ENCODE measurements at places on chromosomes 6 and 20. TPM values are rescaled to one million over a fixed set of nuclear protein-coding genes. Genes with fewer than 3 reads are reported as not detected.

DNA sequence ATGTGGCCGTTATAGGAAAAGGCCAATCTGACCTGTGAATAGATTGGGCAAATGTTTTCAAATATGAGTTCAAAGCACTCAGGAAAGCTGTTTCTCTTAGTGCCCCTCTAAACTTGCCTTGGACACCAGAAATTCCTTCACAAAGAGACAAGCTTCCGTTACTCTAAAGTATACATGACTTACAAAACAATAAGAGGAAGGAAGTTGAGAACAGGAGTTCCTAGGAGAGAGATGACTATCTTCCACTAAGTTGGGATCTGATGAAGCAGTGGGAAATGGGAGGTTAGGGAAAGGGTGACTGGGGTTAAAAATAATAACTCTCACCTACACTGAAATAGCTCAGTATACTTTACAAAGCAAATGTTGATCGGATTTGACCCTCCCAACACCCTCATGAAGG, 50.0 kb downstream of the ISM1 start:
- no peak for DNase-seq

GRCh38 chr6:82766476-82766875, 299.2 kb downstream of the UBE3D start:
- DNase-seq: no peak

- DNase-seq: no peak
Observed at GRCh38 chr6:8904754-8905153, 469.4 kb upstream of the SLC35B3 start.

DNA sequence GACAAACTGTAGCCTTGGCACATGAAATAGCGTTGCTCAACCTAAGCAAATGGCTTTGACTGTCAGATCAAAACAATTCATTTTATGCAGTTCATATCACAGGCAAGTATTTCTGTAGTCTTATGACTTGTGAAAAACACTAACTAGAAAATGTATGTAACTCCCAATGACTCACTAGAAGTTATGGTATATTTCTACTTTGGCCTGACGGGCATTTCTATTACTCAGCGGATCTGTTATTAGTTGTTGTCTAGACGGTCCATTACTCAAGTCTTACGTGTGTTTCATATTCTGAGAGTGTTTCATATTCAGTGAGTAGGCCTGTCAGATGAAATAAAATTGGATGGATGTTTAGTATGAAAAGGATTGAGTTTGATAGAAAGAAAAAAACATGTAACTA, 880.9 kb downstream of the PRIM2 start:
- no peak for DNase-seq

GRCh38 chr6:134544737-134545136, 226.8 kb upstream of the SGK1 start:
- DNase-seq: no peak

DNA sequence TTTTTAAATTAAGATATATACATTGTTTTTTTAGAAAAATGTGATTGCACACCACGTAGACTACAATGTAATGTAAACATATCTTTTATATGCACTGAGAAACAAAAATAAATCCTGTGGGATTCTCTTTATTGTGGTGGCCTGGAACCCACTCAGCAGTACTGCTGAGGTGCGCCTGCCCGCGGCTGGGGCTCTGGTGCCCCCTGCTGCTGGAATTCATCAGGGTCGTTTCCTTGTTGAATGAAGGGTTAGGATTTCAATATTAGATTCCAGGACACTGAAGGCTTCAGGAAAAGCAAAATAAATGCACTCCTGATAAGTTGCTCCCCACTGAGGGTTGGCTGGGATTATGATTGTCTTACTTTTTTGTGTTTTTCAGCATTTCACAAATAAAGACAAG, 175.8 kb upstream of the GGTLC1 start:
- peak; percentile 41 for DNase-seq

- no peak for DNase-seq
Observed at GRCh38 chr6:7252390-7252789, 60.6 kb downstream of the SSR1 start.

- DNase-seq: no peak
Observed at GRCh38 chr6:43683708-43684455, 3.7 kb downstream of the MRPS18A start.

GRCh38 chr6:32460528-32460927, 20.8 kb downstream of the HLA-DRA start:
- DNase-seq: no peak

The MMP24 gene
- total RNA-seq: not detected

Measured in activated CD4-positive, alpha-beta T cell treated with anti-CD3 and anti-CD28 coated beads, Interleukin-2, amount 10 ng/mL, durations not matched to agents 7 days and 5 days (primary cell).